ENCODE measurements at places on chromosomes 4 and X. TPM values are rescaled to one million over a fixed set of nuclear protein-coding genes. Genes with fewer than 3 reads are reported as not detected.

UGT2B15 gene
- not detected for polyA plus RNA-seq

RENBP gene
- 7.4 TPM for polyA plus RNA-seq

ODAM gene
- polyA plus RNA-seq: 64.5 TPM

- peaks cover 1% of the 10 kb centered on the region for H3K27me3 ChIP-seq
- no peaks in the 10 kb centered on the region for H3K4me1 ChIP-seq
- DNase-seq: no peak
- H3K36me3 ChIP-seq: no peaks in the 10 kb centered on the region
- no peak overlapping the region for H3K27ac ChIP-seq
Measured at GRCh38 chrX:776061-776460, 145.5 kb downstream of the SHOX start.

- H3K36me3 ChIP-seq: no peaks in the 10 kb centered on the region
- DNase-seq: peak; percentile 89
- H3K4me1 ChIP-seq: peaks cover 20% of the 10 kb centered on the region
- no peak within 1 kb of the TSS for H3K27ac ChIP-seq
- peaks cover 11% of the 10 kb centered on the region for H3K27me3 ChIP-seq
- peak within 1 kb of the TSS; percentile 83 for H3K4me3 ChIP-seq
Measured at GRCh38 chr4:98658287-98659105, at the start of gene TSPAN5. TSS of gene TSPAN5 (minus strand) at chr4:98658611.
